NCI-H526 treated with DMSO at 0.1 percent for 48 hours (cell line): ENCODE measurements at places on chromosomes 13 and 19.

GRCh38 chr19:8705742-8706141, 7.1 kb upstream of the ACTL9 start:
- DNase-seq = no peak

GRCh38 chr13:22405891-22406290, 735.0 kb downstream of the FGF9 start:
- DNase-seq = no peak

GRCh38 chr19:45753548-45753947, 15.5 kb downstream of the SIX5 start:
- DNase-seq = no peak

DNA sequence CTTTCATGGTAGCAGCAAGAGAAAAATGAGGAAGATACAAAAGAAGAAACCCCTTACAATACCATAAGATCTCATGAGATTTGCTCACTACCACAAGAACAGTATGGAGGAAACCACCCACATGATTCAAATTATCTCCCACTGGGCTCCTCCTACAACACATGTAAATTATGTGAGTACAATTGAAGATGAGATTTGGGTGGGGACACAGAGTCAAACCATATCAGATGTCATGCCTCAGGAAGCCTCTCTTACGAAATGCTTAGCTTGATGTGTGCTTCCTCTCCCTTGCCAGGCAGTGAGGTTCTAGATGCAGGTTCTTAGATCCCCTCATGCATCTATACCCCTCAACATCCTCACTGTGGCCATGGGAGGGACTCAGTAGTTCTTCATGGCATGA, 63.2 kb upstream of the RGCC start:
- no peak for DNase-seq

DNA sequence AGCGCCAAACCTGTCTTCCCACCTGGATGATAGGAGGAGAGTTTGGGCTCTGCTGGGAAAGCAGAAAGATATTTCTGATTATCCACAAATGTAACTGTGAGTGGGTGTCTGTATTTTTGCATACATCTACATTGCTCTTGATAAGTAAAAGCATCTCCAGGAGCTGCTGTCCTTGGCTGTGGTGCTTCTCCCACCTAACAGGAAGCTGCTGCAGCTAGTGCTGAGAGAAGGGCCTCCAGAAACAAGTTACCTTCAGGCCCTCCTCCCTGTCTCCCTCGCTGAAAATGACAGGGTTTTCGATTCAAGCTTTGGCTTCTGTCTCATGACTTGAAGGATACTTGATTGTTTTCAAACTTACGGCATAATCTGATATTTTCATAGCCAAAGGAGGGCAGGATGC, 90.1 kb downstream of the FOXO1 start:
- no peak for DNase-seq

DNA sequence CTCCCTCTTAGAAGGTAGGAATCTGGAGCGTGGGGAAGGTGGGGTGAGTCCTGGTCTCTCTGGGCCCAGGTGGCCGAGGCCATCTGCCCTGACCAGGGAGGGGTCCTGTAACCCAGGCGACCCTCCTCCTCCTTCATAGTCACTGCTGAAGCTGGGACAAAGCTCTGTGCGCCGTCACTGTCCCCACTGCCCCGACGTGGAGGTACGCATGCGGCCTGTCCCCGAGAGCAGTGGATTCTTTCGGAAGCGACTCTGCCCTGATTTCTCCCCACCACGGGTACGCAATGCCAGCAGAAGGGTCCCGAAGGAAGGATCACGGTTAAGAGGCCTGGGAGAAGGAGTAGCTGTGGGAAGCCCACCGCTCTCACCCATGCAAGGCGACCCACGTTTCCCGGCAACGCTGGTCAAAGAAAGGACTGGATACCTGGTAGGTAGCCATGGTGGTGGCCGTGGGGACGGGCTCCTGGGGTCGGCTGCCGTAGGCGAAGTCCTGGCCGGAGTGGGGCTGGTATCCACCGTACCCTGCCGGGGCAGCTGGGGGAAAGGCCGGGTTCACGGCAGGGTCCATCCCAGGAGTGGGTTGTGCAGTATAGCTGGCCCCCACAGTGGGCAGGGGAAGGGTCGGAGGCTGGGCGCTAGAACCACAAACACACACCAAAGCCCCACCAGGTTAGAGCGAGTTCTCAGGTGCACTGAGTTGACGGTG, 34.3 kb downstream of the ZFR2 start:
- DNase-seq = no peak

- DNase-seq = no peak
Observed at GRCh38 chr13:94921181-94921580, 208.8 kb upstream of the SOX21 start.

DNA sequence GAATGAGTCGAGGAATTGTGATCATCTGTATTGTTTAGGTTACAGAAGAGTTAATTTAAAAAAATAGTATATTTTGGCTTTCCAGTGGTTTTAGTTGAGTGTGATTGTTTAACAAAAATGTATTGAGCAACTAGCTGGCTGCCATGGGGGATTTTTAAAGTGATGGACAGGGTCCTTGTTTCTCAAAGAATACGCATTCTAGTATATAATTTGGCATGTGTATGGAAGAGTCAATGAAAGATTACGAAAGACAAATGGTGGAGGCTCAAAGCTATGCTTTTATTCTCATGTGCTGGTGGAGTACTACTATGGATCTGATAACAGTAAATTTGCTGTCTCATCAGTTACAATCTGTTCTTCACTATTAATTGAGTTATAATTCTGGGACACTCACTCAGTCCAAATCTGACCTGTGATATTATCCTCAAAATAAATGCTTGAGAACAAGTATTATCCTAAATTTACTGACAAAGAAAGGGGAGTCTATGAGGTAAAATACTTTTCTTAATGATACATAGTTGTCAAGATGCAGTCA, 240.0 kb downstream of the GPC6 start:
- DNase-seq = no peak

DNA sequence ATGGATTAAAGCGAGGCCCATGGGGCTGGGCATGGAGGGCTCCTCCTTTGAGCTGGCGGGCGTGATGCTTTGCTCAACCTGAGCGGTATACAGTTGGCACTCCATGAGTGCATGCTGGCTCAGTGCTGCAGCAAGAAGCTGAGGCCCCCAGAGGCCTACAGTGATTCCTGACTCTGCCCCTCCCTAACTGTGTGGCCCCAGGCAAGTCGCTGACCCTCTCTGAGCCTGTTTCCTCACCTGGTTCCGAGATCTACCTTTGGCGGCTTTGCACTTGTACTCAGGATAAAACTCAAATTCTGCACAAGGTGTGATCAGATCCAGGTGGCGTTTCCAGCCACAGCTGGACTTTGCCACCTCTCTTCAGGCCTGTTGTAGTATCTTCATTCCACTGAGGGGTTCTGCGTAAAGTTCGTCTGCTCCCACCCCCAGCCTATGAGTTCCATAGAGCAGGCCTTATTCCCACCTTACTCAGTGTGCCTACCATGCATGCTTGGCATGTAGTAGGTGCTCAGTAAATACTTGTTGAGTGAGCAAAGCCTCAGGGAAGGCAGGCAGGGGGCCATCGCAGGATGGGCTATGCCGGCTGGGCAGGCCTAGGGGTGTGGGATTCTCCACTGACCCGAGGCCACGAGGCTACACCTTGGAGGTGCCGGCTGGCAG, 7.9 kb downstream of the LRP3 start:
- no peak for DNase-seq

DNA sequence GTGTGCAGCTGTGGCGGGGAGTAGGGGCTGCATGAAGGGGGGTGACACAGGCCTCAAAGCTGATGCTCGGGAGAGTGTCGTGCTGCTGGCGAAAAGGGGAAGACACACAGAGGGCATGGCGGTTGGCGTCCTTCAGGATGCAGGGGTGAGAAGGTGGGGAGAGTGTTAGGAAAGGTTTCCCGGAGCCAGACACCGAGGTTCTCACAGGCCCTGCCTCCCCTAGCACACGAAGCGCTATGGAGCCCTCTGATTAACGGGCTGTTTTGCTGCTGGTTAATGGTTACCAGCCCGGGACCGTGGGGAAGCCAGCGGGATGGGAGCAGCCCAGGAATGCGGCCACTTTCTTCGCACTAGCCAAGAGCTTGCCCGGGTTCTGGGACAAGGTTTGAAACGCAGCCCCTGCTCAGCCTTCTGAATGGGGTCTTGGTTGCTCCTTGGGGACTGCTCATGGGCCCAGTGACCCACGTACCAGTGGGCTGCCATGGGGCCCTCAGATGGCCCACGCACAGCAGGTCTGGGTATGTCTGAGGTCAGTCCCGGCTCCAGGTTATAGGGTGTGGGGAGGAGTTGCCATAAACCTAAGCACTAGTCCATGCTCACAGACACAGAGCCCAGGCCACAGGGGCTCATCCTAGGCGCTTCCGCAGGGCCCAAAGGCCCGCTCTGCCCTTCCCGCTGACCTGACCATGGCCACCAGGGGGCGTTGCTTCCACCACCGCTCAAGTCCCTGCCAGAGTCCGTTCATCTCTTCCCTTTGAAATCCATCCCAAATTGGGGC, 31.3 kb upstream of the ISYNA1 start:
- peak; percentile 14 for DNase-seq
